Activated T-cell treated with anti-CD3 and anti-CD28 coated beads, Interleukin-2, amount 50 U/mL, for 72 hours (primary cell): ENCODE measurements at places on chromosomes 1 and 21.

DNA sequence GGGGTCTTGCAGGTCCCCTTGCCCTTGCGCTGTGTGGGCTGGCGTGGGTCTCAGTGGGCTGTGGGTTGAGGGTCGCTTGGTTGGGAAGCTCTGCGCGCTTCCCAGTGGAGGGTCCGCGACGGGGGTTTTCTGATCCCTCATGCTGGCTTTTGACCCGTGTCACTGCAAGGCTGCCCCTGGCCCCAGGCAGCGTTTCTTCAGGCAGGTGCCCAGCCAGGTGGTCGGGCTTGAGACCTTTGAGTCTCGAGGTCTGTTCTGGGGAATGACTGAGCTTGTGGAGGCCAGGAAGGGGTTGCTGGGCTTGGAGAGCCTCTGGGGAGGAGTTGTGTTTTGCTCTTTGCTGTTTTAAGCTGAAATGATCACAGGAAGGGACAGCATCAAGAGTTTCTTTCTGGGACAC is 5.3 kb downstream of the SKI start:
- DNase-seq: no peak

DNA sequence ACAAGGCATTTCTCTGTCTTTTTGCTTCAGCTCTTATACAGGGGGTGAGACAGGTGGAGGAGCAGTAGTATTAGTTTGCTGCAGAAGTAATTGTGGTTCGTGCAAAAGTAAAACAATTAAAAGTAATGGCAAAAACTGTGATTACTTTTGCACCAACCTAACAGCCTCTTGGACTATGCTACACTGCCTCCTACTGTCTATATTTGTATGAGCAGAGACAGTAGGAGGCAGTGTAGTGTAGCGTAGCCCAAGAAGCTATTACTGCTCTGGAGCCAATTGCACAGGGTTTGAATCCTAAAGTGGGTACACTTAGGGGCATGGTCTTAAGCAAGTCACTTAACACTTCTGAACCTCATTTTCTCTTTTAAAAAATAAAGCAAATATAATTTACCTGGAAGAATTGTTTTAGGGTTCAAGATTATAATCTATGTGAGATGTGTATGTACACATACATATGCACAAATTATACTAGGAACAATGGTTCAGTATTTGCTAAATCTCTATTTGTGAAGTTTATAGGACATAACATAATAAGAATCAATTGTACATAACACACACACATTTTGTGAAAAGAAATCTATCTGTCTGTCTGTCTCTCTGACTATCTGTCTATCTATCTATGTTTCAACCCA is 103.8 kb downstream of the BRINP3 start:
- no peak for DNase-seq

DNA sequence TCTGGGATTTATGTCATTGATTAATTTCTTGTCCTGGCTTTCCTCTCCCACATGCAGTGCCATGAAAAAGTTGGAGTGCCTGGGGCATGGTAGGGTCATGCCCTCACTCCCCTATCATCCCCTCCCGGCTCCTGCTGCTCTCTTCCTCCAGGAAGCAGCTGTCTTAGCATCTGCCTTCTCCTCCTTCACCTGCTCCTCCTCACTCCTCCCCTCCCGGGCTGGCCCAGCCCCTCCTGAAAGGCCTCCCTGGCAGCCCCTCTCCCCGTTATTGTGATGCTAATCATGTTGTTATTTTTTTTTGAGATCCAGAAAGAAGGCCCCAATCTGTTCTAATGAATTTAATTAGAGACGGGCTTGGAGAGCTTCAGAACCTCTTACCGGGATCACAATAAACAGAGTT is 36.3 kb upstream of the NFASC start:
- DNase-seq: no peak

DNA sequence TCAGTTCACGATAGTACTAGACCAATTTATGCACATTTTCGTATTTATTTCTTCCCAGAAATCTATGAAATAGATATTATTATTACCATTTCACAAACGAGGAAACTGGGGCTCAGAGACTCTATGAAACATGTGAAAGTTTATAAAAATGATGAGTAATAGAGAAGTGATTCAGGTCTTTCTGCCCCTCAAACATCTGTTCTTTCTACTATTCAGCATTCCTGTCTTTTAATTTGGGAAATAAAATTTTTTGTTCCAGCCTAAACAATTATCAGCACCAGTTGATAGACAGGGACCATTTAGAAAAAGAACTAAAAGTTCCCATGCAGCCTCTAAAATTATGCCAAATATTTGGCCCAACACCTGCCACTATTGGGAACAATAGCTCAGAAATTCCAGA is 585.1 kb downstream of the PTPRC start:
- DNase-seq: no peak

DNA sequence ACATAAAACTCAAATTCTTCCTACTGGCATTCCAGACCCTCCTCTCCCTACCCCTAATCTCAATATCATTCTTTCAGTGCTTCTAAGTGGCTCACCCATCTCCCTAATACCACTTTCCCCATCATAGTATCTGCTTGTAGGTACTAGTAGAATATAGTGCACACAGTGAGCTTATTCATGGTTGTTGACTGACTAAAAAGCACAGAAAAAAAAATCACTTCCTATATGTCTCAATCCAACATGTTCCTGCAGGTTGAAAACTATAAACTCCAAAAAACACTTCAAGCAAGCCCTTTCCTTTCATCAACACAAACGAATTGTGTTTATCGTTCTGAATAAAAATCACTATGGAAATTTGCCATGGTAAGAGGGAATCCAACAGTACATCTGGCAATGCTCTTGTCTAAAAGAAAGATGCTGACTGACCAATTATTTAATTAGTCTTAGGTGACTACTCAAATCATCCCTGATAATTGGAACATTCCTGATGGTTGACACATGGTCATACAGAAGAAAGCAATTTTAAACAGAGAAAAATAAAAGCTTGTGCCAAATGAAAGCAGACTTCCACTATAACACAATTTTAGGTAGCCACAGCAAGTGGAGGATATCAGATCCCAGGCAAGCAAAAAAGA is 87.1 kb downstream of the NDUFS5 start:
- DNase-seq: no peak

DNA sequence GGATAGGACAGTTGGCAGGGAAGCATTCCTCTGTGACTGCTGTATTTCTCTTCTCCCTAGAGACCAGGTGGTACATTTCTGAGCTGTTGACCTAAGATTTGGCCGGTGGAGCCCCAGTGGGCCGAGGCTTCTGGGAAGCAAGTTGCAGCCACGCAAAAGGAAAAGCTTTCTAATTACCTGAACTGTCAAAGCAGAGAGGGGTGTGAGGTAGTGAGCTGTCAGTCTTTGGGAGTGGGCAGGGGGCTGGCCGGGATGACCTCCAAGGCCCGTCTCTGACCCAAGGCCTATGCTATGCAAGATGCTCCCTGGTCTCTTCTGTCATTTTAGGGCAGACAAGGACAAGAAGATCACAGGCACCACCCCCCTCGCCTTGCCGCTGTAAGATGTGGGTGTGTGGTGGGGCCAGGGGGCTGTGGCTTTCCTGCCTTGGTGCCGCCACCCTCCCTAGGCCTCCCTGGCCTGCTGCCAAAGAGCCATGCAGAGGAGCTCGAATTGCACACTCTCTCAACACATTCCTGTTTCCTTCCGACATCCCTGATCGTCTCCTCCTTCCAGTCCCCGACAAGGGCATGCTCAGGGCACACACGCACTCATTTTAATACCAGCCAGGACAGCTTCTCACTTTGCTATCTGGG is 7.7 kb downstream of the PADI1 start:
- DNase-seq: peak; percentile 76

GRCh38 chr1:98344731-98345130 is 316.8 kb upstream of the SNX7 start:
- DNase-seq: no peak

- DNase-seq: no peak
Measured at GRCh38 chr1:237303929-237304328, 261.9 kb downstream of the RYR2 start.

DNA sequence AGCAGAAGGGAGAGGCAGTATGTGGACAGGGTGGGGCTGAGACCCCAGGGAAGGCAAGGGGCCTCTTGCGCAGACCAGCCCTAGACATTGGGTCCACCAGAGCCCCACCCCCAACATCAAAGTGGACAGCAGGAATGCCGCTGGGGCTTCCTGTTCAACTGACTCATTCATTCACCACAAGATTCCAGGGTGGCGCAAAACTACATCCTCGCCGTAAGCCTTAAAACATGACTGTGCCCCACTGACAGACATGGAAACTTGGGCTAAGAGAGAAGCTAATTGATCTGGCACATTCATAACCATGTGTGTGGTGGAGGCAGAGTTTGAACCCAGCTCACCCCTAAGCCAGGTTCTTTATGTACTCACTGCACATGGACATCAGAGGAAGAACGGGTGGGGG is 14.0 kb downstream of the COL16A1 start:
- DNase-seq: no peak

DNA sequence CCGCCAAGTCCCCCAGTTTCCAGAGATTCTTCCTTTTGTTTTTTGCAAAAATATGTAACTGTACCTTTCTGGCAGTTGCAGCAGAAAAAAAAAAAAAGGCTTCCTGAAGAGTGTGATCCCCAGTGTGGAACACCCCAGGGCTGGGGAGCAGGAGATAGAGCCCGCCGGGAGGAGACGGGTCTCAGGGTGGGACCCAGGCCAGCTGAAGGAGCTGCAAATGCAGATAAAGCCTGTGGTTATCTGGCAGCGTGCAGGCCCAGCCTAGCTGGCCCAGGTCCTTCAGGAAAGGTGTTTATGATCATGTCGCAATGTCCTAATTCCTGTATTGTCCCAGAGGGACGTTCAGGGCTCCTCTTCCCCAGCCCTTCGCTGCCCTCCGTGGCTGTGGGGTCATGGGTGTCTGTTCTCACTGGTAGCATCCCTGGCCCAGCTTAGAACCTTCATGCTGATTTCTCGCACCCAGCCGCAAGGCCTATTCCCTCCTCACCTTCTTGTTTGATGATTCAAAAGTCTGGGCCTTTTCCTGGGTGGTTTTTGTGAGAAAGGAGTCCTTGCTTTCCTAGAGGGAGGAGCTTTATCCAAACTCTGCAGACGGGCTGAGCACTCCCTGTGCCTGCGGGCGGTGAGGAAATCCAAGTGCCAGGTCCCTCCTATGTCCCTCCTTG is 26.2 kb downstream of the RNF187 start:
- DNase-seq: no peak

DNA sequence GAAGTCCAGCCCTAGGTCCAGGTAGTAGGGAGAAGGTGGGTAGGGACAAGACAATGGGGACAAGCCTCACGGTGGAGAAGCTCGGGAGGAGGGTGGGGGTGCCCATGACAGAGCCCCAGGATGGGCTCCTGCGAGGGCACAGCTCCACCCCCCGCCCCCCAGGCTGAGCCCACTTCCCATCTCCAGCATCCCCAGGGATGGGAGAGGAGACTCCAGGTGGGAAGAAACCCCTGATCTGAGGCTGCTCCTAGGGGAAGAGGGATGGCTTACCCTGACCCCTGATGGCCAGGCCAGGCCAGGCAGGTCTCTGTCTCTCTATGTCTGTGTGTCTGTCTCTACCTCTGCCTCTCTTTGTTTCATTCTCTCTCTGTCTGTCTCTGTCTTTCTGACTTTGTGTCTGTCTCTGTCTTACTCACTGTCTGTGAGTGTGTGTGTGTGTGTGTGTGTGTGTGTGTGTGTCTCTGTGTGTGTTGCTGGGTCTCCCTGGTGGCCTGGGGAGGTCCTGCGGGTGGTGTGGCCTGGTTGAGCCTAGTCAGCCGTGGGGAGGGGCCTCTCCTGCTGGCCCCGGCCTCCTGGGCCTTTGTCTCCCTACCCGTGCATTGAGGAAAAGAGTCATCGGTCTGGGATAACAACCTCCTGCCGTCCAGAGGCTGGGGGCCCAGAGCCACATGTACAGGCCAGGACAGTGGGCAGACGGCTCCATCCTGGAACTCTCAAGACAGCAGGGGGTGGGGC is 45.7 kb downstream of the WNT9A start:
- DNase-seq: no peak

GRCh38 chr21:45265721-45266517 is 21.8 kb downstream of the POFUT2 start:
- DNase-seq: no peak

GRCh38 chr1:94986783-94987182 is 59.9 kb upstream of the CNN3 start:
- no peak for DNase-seq

GRCh38 chr21:44420416-44421205 is 34.7 kb upstream of the LRRC3 start:
- DNase-seq: no peak

DNA sequence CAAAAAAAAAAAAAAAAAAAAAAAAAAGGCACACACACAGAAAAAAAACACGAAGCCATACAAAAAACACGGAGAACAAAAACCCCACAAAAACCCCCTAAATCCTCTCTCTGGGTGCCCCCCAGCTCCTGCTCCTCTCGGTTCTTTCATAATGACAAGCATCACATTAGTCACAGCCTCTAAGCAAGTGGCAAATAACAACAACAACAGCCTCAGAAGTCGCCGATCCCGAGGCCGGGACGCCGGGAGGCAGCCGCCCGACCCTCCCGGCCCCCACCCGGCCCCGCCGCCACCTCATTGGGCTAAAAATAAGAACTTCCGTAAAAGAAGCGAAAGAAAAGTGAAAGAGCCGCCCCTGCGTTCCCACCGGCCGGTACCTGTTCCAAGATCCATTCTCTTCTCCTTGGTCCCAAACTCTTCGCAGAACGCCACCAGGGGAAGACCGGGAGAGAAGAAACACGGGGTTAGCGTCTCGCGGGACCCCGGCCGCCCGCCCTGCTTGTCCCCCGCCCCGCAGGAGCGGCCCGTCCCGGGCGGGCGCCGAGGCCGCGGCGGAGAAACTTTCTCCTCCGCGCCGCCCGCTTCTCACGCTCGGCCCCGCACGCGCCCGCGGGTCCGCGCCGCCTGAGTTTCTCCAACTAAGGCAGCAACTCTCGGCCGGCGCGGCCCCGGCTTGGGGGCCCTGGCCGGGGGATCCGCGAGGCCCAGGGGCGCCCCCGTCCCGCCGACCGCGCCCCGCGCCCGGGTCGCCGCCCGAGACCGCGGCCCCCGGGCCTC is 102.8 kb downstream of the CASZ1 start:
- peak; percentile 58 for DNase-seq

DNA sequence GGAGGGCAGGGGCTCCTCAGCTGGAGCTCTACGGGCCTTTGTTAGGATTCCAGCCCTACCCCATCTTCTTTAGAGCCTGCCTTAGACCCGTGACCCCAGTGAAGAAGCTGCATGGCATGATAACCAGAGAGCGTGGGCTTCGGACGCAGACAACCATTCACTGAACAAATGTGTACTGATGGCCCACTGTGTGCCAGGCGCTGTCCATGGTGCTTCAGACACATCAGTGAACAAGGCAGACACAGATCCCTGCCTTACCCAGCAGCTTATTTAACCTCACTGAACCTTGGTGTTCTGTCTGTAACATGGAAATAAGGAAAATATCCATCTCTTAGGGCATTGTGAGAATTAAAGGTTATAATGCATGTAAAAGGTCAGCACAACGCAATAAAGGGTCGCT is 9.5 kb downstream of the CHIT1 start:
- no peak for DNase-seq

GRCh38 chr1:177640687-177641086 is 329.2 kb downstream of the SEC16B start:
- DNase-seq: no peak

- DNase-seq: no peak
Measured at GRCh38 chr1:109620401-109620791, 759 bp downstream of the AMPD2 start.

DNA sequence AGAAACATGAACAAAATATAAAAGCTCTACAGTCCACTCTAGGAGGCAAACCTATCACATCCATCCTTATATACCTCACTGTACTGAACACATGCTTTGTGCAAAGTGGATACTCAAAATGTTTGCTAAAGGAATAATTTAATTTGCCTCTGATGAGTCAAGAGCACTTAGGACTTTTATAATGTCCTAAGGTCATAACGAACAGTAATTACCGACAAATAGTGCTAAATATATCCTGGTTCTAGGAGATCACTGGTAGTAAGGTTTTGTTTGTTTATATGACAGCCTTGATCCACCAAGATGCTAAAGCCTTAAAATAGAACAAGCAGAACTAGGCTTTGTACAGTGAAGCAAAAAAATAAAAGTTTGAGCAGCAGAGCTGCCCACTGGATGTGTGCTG is 70.6 kb downstream of the GADD45A start:
- DNase-seq: no peak
